ENCODE measurements at places on chromosomes 13 and 19.

DNA sequence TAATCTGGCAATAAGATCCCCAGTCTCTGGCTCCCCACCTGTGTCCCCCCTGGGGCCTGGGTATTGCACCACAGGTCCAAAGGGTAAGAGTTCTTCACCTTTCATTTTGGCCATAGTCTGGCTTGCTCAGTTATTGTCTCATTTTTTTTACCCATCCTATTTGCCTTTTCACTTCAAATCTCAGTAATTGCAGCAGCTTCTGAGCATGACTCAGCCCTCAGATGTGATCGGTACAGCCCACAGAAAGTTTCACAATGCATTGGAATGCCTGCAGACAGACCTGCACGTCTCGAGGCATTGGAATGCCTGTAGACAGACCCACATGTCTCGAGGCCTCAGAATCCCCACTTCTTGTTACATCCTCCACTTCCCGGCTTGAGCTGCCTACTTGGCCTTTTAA is 173.6 kb downstream of the NUFIP1 start:
- DNase-seq = peak; percentile 98

DNA sequence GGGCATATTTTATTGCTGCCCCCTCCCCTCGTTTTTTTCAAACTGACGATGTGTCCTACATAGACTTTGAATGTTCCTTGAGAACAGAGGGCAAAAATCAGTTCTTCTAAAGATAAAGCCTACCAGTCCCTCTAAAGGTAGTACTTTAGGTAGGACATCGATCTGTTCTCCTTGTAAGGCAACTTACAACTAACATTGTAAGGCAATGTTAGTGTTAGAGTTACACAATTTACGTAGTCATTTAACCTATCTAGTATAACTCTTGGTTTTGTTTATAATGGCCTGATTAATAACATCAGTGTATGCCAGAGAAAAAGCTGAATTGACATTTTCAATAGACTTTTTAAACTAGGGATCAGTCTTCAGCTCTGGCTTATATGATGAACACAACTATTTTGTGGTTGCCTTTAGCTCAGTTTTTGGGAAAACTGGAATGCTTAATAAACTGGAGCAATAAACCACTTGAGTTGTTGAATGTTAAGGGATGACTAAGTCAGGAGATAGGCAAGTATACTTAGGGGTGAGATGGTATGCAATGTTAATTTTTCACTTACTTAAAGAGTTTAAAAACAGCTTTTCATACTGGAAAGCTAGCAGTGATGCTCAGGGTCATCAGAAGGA is 2.2 kb downstream of the NDFIP2 start:
- peak; percentile 27 for DNase-seq

GRCh38 chr13:111482126-111482525 is 161.7 kb downstream of the TEX29 start:
- no peak for DNase-seq

DNA sequence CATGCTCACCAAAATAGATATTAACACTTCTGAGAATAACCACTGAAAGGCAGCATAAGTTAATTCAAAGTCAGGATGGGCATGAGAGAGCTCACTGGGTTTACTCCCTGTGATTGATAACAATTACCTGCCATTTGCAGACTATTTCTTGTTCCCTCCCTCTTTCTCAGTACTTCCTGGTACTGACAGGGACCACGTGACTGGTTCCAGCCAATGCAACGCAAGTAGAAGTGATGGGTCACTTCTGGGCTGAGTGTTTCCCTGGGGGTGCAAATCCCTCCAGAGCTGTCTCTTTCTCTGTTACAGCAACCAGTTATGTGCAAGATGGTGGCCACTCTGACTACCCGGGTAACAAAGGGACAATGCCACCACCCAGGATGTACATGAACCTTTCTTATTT is 118.8 kb downstream of the EFNB2 start:
- DNase-seq = no peak

DNA sequence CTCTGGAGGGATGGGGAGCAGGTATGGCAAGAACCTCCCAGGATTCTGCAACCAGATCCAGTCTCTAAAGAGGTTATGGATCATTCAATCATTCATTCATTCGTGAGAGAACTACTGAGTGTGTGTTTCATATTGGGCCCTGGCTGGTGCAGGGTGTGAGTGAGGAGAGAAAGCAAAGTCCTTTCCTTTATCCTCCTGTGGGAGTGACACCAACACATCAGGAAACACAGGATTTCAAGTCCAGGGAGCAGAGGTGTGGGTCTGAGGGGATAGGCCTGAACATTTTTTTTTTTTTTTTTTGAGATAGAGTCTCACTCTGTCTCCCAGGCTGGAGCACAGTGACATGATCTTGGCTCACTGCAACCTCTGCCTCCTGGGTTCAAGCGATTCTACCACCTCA is 3.3 kb downstream of the CEACAM1 start:
- no peak for DNase-seq

GRCh38 chr19:57057036-57057686 is 62.6 kb upstream of the USP29 start:
- peak; percentile 38 for DNase-seq

GRCh38 chr13:91904005-91904404 is 505.6 kb downstream of the GPC5 start:
- DNase-seq = no peak

DNA sequence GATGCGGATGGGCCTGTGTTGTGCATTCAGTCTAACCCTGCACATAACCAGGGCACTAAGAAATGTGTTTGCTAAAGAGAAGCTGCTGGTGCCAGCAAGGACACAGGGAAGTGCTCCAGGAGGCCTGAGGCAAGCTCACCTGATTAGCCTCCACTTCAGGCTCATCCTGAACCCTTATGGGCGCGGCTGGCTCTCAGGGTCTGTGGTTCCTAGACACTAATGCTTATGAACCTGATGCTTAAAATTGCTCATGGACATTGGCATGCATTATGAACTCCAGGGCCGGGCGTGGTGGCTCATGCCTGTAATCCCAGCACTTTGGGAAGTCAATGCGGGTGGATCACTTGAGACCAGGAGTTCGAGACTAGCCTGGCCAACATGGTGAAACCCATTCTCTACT is 34.3 kb downstream of the SERP2 start:
- DNase-seq = no peak

DNA sequence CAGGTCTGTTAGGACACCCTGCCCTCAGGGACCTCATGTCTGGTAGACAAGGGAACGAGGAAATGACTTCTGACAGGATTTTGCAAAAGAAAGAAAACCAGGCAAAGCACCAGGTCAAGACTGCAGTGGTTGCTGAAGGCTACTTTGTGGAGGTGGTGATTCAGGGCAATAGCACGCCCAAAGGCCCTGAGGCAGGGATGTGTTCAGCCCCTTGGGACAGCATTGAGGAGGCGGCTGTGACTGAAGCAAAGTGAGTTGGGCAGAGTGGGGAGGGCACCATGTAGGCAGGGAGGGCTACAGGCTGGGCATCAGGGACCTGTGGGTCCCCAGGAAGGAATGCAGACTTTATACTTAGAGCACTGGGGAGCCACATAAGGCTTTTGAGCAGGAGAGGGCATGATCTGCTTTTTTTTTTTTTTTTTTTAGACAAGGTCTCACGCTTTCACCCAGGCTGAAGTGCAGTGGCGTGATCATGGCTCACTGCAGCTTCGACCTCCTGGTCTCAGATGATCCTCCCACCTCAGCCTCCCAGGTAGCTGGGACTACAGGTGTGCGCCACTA is 10.8 kb upstream of the HOMER3 start:
- peak; percentile 15 for DNase-seq

GRCh38 chr13:102571075-102571474 is 25.7 kb upstream of the TPP2 start:
- DNase-seq = no peak

DNA sequence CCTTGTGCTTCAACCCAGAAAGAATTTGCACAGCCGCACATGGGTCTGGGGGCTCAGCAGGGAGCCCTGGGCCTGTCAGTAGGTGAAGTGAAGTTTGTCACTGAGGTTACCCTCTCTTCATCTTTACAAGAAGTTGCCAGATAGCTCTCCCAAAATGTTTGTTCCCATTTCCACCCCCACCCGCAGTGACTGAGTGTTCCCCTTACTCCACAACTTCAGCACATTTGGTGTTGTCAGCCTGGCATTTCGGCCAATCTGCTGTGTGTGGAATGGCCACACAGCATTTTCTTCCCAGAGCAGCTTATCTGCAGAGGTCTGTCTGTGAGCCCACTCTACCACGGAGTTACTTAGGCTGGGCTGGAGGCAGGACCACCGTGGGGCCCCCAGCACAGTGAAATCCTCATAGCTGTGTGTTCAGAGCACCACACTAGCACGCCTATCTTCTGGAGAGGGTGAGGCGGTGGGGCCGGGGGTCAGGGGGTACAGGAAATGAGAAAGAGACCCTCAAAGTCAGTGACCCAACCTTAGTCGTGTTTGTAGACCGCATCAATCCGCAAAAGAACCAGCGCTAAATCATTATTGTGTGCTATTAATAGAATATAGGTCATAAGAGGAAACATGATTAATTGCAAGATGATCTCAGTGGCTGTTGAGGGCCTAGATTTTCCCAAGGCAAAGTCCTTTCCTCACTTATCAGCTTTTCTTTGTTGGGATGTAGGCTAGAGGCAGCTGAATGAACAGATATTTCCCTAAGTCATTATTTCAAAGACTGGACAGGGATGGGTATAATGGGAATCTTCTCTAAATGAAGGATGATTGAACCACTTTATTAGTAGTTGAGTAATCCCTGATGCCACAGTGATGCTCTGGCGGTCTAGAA is 116.0 kb downstream of the SIPA1L3 start:
- DNase-seq = peak; percentile 51

- DNase-seq = peak; percentile 63
These were observed 37.8 kb downstream of the ELF1 start for GRCh38 chr13:40981361-40981760.

DNA sequence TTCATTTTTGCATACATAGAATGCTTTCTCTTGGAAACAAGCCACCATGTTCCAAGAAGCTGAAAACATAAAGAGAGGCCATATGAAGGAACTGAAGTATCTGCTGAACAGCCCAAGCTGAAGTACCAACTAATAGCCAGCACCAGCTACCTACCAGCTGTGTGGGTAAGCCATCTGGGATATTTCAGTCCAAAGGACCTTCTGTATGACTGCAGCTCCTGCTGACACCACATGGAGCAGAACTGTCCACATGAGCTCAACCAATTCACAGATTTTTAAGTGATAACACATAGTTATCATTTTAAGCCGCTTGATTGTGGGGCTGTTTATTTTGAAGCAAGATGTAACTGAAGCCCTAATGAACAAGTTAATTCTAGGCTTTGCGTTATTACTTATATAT is 621.1 kb upstream of the KLHL1 start:
- DNase-seq = no peak

DNA sequence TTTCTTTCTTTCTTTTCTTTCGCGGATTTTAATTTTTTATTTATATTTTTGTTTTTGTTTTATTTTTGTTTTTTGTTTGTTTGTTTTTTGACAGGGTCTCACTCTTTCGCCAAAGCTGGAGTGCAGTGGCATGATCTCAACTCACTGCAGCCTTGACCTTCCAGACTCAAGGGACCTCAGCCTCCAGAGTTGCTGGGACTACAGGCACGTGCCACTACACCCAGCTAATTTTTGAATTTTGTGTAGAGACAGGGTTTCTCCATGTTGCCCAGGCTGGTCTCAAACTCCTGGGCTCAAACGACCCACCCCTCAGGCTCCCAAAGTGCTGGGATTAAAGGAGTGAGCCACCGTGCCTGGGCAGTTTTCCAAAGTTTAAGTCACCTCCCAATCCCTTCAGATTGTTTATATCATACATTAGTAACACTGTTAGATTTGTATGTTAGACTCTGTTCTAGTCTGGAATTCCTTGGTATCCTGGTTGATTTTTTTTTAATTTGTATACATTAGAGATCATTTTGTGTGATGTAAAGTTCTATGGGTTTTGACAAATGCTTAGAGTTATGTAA is 597.3 kb downstream of the DCT start:
- DNase-seq = no peak

GRCh38 chr13:29664591-29664990 is 69.1 kb upstream of the SLC7A1 start:
- no peak for DNase-seq

DNA sequence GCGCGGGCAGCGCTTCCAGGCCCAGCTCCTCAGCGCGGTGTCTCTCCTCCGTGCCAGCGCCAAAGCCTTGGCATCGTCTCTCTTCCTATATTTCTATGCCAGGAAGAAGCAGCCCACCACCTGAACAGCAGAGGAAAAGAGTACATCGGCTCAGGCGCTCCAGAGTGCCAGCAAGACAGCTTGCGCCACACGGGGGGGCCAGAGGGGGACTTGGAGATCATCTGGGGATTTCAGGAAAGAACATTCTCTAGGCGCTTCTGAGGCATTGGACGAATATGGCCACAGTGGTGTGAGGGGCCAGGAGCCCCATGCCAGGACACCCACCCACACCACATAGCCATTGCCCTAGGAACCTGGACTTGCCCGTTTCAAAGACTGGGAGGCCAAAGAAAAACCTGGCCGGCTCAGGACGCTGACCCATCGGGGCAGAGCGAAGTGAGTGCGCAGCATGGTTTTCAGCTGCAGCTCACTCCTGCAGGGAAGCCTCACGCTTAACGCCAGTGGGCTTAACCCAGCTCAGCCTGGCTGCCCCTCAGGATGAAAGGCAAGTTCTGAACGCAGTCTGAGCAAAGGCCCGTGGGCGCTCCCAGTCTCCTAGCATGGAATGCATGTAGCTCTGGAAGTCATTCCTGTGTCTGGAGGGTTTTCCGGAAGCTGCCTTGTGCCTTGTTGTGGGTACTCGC is 62.1 kb downstream of the GGACT start:
- DNase-seq = no peak

DNA sequence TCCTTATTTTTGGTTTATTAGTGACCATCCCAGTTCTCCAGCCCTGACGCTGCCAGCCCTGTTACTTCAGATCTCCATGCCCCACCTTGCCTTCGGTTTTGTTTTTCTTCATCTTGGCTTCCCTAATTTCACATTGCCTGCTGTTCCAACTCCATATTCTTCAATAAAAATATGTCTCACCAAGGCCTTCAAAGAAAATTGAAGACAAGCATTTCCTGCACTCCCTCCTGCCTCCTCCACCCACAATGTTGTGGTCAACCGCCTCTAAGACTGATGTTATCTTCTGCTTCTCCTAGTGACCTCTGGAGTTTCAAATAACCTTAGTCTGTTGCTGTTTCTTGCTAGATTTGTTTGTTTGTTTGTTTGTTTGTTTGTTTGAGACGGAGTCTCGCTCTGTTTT is 14.6 kb downstream of the PLD3 start:
- no peak for DNase-seq

DNA sequence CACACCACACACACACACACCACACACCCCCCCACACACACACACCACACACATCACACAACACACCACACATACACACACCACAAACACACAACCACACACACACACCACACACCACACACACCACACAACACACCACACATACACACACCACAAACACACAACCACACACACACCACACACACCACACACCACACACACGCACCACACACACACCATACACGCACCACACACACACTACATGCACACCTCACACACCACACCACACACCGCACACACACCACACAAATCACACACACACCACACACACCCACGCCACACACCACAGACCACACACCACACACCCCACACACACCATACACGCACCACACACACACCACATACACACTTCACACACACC is 83.5 kb downstream of the ZNF557 start:
- no peak for DNase-seq

Data from cardiac fibroblast (primary cell).